H4 (cell line): ENCODE measurements at places on chromosomes 2 and 18.

DNA sequence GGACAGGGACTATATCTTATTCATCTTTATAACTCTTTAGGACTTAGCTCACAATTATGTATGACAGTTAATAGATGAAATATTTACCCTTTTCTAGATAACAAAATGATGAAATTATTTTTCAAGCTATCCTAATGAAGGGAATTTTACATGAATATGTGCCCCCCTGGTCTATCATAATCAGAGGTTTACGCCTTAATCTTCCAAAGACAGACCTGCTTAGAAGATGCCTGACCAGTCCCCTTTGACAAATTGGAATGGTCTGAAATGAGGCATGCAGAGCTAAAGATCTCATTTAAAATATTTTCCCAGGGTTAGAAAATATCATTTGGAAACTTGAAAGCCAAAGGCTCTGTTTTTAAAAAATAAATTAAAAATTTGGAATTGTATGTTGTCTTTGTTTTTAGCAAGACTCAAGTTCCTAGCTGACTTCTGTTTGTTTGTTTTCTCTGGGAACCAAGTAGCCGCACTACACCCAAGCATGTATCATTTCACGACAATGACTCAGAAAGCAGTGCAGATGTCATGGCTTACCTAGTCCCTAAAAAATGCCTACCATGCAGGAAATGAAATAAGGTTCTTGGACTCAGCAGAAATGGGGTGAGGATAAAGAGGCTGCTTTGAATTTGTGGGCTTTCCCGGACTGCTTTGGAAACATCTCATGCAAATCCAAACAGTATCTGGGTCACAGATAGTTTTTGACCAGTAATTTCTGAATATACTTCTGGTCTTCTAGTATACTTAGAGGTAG is 162.1 kb downstream of the ZEB2 start:
- DNase-seq, result peak; percentile 96

DNA sequence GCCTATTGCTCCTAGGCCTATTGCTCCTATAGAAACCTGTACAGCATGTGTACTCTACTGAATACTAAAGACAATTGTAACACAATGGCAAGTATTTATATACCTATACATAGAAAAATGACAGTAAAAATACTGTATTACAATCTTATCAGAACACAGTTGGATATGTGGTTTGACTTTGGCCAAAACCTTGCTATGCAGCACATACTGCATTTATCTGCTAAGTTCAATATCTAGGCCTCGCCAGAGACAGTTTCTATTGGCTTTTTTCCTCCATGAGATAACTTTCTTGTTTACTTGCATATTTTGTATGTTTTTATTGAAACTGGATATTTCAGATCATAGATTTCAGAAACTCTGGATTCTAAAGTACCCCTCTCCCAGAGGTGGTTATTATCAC is 19.3 kb upstream of the TMEM87B start:
- DNase-seq, result no peak

DNA sequence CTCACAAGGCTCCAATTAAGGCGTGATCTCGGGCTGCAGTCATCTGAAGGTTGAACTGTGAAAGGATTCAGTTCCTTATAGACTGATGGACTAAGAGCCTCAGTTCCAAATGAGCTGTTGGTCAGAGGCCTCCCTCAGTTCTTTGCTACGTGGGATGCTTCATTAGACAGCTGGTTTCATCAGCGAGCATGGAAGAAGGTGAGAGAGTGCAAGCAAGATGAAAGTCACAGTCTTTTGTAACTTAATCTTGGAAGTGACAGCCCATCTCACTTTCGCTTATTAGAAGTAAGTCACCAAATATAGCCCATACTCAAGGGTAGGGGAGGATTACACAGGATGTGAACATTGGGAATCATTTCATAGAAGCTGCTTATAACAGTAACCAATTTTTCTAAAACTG is 26.8 kb downstream of the PPP1CB start:
- no peak for DNase-seq

DNA sequence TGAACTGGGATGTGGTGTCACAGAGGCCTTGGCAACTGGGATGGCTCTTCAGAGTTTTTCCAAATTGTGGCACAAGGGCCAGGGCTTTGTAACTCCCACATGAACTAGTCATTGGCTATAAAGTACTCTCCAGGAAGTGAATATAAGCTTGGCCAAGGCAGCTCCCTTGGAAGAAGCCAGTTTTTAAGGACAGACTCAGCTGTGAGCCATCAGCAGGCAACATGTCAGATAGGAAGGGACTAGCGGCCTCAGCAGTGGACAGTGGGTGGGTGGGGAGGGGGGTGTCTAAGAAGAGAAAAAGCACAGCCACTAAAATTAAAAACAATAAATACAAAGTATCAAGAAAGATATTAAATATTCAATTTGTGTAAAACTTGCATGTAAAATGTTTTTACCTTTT is 691.1 kb upstream of the PIK3C3 start:
- DNase-seq, result no peak

DNA sequence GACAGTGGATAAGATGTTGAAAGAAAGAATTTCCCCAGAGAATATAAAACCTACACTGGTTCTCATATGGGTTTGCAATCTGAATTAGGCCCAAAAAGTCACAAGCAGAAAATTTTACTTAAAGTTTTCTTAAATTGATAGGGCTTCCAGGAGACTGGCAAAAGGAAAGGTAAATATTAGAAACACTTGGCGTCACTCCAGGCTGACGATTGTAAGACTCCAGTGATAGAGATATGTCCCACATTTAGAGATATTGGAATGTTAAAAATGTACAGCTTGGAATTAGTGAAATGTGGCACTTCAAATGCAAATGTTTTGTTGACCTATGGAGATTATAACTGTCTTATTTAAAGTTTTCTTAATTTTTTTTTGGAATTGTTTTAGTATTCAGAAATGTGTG is 14.0 kb downstream of the YIPF4 start:
- DNase-seq, result no peak

DNA sequence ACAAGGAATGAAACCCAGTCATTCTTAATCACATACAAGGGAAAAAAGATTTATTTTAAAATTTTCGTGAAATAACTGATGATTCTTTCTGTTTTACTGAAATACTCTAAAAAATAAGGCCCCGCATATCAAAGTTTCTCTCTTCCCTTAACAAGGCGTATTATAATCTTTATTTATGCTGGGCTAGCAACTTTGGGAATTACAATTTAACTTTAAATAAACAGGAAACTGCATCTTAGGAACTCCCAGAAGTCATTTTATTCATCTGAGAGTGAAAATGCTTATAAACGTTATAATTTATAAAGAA is 166.7 kb downstream of the TCF4 start:
- DNase-seq, result no peak

GRCh38 chr2:36059691-36060090 is 295.9 kb upstream of the CRIM1 start:
- no peak for DNase-seq

DNA sequence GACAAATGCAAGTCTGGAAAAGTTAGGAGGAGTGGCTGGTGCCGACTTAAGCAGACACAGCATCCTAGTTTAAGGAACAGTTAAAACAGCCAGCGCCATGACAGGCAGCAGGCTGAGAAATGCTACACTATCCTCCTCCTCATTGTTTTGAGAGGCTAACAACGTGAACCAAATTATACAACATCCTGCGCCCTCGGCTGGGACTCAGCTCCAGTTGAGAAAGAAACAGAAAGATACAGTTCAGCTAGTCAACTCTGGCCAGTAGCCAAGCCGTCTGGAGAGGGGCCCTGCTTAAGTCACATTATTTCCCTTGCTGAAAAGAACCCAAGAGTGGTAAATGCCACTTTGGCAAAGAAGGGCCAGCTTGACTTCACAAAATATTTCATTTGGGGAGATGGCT is 90.2 kb downstream of the BCL11A start:
- DNase-seq, result peak; percentile 23
